ENCODE measurements at places on chromosomes 4 and X.

DNA sequence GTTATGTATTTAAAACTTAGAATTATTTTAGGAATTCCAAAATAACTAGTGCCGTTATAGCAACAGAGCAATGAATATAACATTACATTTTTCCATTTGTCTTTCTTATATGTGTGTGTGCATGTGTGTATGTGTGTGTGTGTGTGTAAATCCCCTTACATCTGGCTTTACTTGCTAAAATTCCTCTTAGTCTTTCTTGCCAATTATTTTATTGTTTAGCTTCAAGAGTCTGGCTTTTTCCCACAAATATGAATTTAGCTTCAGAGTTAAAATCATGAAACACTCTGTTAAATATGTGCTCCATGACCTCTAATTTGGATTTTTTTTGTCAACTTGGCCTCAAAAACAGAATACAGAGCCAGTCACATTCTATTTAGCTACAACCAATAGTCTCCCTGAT lies 18.9 kb downstream of the FGF13 start:
- no peak for DNase-seq

- no peak for DNase-seq
These were observed 17.2 kb upstream of the FAT1 start for GRCh38 chr4:186740822-186741221.

- no peak for DNase-seq
These were observed 587.6 kb upstream of the DIPK2B start for GRCh38 chrX:45788315-45788714.

DNA sequence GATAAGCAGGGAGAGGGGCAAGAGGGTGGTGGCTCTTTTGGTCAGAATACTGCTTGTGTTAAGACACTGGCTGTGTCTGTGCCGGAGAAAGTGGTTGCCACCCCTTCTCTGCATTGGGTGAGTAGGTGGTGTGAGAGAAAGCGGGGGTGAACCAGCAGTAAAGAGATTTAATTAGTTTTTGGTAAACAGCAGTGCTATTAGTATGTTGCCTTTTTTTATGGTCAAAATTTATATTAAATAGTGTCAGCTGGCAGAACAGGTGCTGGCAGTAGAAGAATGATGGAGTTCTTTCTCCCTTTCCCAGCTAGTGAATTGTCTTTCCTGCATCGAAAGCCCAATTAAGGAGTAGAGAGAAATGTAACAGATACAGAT lies 181.6 kb downstream of the LARP7 start:
- DNase-seq: no peak

DNA sequence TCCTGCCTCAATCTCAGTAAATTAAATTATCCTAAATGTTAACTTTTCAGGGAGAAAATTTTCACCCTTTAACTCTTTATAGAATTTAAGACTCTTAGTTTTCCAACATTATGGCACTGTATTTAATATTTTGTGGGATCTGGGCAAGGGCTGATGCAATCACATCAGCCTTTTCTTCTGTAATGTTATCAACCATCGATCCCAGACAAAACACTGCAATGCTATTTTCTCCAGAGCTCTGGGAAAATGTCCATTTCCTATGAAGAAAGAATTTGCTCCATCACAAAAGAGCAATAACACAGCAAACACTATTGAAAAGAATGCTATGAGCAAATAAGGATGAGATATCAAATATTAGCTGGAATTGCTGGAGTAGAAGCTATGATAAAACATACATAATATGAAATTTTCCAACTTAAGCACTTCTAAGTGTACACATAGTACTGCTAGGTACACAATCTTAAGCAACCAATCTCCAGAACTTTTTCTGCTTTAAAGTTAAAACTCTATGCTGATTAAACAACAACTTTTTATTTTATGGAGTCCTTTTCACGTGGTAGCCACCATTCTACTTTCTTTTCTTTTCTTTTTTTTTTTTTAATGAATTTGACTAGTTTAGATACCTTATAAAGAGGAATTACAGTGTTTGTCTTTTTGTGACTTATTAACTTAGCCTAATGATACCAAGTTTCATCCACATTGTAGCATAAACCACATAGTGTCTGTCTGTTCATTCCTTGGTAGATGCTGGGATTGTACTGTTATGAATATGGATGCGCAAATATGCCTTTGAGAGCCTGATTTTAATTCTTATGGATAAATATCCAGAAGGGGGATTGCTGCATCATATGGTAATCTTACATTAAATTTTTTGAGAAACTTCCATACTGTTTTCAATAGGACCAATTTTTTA lies 43.6 kb downstream of the UGT2A3 start:
- DNase-seq: no peak

GRCh38 chr4:121939690-121940089 lies 12.2 kb downstream of the TRPC3 start:
- DNase-seq: no peak

DNA sequence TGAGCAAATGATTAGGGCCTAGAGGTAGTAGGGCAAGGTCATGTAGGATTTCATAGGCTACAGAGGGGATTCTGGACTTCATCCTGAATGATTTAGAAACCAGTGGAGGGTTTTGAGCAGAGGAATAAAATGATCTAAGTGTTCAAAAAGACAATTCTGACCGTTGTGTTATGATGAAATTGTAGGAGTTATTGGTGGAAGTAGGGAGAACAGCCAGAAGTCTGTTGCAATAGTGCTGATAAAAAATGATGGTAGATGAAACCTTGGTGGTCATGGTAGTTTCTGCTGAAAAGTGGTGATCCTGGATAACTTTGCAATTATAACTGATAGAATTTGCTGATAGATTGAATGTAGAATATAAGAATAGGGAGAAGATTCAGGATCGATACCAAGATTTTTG lies 60.2 kb downstream of the MID1IP1 start:
- no peak for DNase-seq

DNA sequence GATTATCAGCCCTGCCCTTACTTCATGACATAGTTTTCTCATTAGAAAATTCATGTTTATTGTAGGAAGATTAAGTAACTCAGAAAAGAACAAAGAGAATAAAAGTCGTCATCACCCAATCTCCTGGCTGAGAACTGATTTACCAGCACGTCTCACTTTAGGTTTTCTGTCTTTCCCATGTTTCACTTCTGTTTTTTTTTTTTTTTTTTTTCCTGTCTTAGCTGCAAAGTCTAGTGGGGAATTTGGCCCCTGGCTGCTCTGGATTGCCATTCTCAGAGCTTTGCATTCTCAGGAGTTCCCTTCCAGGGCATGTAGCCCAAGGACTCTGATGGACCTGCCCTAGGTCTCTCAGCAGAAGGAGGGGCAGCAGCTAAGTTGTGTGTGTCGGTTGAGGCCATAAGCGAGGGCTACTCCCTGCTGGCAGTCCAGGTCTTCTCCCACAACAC lies 57.8 kb downstream of the TMEM131L start:
- no peak for DNase-seq

DNA sequence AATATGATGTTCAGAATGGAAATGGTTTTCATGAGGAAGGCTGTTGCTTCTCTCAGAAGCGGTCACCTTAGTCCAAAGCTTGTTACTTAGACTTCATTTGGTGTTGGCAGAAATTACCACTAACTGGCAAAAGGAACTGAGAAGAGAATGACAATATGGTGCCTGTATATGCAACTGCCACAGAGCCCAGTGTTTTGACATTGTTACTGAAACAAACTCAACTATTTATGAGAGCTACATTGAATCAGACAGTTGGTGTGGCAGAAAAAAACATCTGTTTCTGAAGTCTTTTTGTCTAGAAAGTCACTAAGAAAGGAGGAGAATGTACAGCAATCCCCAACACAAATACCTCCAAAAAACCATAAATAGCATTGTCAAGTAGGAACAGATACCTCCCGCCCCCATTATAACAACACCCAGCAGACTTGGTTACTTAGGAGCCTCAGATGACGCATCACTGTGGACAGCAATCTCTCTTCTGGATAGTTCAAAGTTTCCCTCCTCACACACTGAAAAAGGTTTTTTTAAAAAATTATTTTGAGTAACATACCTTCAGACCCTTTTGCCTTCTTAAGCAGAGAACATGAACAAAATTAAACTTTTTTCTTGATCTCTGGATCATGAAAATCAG lies 92.2 kb downstream of the MAML3 start:
- no peak for DNase-seq

DNA sequence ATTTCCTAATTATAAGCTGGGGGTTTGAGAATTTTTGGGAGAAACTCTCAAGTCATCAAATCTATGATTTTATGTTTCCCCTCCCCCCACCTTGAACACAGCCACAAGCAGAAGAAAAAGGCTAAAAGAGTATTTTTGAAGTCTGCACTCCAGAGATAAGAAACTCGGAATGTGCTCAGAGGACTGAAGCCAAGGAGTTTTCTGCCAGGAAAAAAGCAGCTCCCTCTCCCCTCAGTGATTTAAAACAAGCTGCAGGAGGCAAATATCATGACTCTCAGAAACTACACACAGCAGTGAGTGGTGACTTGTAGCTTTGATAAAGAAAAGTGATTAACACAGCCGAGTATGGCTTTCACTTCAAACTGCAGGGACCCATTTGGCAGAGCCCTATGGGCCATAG lies 800.2 kb upstream of the FTHL17 start:
- no peak for DNase-seq

DNA sequence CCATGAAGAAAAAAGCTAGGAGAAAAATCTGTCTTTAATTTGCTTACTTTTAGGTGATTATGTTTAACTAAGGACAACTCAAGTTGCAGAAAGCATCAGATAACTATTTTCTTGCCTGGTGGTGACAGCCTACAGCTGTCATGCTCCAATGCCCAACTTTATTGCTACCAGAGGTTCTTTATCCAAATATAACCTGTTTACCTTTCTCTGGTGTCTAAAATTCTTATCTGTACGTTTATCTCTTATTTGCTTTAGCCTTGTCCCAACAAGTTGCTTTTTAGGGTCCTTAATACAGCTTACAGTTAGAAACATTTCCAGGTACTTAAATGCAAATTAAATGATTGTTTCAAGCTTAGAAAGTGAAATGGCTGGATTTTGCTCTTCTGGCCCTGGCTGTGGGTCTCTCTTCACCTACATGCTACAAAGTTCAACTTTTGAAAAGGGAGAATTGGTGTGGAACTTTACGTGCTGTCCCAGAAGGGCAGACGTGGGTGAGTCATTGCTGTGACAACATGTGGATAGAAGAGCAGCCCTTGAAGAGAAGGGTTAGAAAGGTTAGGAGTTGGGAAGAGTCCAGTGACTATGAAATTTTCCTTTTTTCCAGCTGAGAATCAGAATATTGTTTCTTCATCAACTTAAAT lies 60.7 kb downstream of the HPGD start:
- DNase-seq: no peak

GRCh38 chrX:39164212-39164611 lies 363.0 kb downstream of the MID1IP1 start:
- DNase-seq: no peak

DNA sequence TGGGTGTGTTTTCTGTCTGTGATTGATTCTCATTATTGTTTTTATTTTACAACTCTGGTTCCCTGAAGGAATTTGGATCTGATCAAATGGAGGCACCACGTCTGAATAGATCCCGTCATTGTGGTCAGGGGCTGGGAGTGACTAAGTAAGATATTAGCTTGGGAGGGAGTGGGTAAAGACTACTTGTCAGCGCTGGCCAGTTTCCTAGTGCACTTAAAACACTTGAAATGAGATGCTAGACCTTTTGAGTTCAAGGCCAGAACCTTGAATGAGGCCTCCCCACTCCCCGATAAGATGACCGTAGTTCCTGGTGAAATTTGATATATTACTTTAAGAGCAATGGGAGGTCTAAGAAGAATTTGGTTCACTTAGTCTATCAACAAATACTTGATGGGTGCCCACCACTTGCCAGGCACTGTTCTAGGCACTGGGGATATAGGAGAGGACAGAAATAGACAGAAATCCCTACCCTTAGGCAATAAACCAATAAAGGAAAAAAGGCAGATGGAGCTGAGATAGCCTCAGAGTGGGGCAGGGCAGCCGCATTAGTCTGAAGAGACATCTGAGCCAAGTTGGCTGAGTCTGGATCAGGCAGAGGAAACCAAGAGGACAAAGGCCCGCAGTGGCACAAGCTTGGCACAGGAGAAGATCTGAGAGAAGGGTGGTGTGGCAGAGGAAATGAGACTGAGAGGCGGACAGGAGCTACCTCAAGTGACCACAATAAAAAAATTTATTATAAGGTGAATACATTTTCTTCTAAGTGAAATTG lies 11.8 kb downstream of the FAM184B start:
- DNase-seq: no peak

- no peak for DNase-seq
These were observed 32.2 kb downstream of the CLCN3 start for GRCh38 chr4:169652535-169652934.

- DNase-seq: peak; percentile 55
These were observed 89.6 kb downstream of the RTL5 start for GRCh38 chrX:72041871-72042851.

GRCh38 chrX:30065226-30065625 lies 150.1 kb upstream of the MAGEB2 start:
- DNase-seq: no peak

DNA sequence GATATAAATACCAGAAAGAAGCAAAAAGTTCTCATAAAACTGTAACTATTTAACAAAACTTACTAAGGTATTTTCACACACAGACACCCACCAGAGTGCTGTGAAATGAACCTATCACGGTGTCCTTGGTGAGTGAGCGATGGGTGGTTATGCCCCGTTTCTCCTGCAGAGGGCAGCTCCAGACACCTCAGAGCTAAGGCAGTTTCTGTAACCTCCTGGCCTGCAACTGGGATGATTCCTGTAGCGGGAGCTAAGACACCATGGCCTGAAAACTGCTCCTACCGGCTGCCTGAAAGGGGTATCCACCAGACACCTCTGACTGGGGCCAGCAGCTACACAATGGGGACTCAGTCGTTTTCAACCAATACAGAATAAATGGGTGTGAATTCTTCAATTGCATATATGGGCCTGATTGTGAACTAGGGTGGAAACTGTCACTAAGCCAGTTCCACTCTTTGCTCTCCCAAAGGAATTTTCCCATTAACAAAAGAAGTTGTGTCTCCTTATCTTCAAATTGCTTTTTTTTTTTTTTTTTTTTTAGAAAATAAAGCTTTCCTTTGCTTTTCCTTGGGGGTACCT lies 2375.8 kb upstream of the TENM3 start:
- peak; percentile 74 for DNase-seq

- no peak for DNase-seq
These were observed 18.8 kb upstream of the SMIM14 start for GRCh38 chr4:39657465-39657864.

DNA sequence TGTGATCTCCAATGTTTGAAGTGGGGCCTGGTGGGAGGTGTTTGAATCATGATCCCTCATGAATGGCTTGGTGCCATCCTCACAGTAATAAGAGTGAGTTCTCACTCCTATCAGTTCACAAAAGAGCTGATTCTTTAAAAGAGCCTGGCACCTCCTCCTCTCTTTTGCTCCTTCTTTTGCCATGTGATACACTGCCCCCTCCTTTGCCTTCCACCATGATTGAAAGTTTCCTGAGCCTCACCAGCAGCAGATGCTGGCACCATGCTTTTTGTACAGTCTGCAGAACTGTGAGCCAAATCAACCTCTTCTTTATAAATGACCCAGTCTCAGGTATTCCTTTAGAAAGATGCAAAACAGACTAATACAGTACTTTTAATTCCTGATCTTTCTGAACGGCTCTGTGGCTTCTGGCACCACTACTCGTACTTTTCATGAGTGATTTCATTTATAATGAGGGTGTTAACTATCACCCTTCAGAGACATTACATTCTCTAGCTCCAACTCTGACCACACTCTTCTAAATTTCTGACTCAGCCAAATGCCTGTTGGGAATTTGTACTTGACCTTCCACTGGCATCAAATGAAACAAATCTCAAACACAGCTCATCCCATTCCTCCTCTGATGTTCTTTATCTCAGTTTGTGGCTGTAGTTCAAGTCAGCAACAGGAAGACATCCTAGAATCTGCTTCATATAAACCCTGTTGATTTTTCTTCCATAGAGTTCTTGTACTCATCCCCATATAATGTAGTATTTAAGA lies 4.2 kb downstream of the UFSP2 start:
- DNase-seq: no peak

- DNase-seq: no peak
These were observed 222.6 kb upstream of the SMIM31 start for GRCh38 chr4:164531336-164531735.

Data from SK-N-DZ (cell line).